Aorta (tissue), 5 donors: ENCODE measurements at places on chromosomes 7 and 10. TPM values are rescaled to one million over a fixed set of nuclear protein-coding genes. Genes with fewer than 3 reads are reported as not detected.

DNA sequence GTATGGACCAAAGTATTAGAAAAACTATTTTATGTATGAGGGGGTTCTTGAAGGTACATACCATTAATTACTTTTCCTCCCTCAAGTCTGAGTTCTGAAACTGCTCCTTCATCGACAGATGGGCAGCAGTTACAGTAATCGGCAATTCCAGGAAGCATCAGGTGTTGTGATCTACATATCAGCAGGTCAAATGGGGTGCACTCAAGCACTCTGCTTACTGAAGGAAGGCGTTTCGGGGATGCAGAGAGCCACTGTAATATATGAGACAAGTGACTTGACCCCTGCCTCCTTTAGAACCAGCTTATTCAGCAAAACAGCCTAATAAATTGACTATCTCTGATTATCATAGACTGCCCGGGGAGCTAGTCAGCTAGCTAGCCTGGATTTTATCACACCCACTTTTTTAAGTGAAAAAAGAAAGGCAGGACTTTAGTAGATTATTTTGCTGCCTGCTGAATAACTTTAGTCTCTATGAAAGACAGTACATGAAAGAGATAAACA, 4.2 kb downstream of the SMNDC1 start:
- no peak for DNase-seq

- DNase-seq: no peak
These were observed 91.4 kb upstream of the DIP2C start for GRCh38 chr10:780536-781524.

ELFN1 gene
- 4.8 TPM for total RNA-seq

- DNase-seq: peak; percentile 17
These were observed 86.9 kb downstream of the CARD11 start for GRCh38 chr7:2956526-2957368.

PTPRZ1 gene
- 2.2 TPM for total RNA-seq

- DNase-seq: no peak
These were observed 336.6 kb downstream of the HGF start for GRCh38 chr7:81433206-81433605.

DNA sequence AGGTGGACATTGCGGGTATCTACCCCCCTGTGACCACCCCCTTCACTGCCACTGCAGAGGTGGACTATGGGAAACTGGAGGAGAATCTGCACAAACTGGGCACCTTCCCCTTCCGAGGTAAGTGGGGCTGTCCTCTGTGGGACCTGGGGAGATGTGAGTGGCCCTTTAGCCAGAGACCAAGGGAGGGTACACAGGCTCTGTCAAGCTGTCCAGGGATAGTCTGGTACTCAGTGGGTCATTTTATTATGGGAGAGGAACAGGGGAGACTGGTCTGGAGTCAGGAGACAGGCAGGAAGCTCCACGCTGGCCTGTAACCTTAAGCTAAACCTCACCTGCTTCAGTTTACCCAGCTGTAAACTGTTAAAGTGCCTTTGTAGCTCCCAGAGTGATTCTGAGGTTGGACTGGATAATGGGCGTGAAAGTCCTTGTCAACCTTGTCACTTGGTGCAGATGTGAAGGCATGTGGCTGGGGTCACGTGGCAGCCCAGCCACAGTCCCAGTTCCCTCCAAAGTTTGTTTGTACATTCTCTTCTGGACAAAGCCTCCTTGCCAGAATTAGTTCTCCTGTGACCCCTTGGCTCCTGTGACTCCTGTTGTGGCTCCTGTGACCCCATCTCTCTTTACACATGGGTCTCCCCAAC, 729 bp downstream of the HOGA1 start:
- no peak for DNase-seq

GRCh38 chr10:109432281-109432680, 491.0 kb downstream of the XPNPEP1 start:
- DNase-seq: no peak

DNA sequence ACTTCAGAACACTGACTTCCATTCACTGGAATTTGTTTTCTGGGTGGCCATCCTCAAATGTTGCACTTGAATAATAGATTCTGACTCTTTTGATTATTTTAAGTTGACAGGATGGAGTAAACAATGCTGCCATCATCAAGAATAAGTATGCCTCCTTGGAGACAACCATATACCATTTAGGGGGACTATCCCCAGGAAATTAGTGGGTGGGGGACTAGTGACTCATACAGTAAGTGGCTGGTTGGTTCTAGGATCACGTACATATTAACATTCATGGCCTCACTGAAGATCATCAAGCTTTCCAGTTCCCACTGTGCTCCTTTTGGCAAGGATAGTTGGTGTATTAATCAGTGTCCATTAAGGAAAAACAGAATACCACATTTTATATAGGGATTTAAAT, 615.2 kb downstream of the CCSER2 start:
- no peak for DNase-seq

IGFBP3 gene
- total RNA-seq: 143 TPM

TSPAN13 gene
- 20.9 TPM for total RNA-seq

- DNase-seq: no peak
These were observed 213.0 kb upstream of the PLXNA4 start for GRCh38 chr7:132789281-132789680.

- no peak for DNase-seq
These were observed 5.7 kb upstream of the AP5Z1 start for GRCh38 chr7:4769761-4770160.

NPS gene
- total RNA-seq: not detected

DNA sequence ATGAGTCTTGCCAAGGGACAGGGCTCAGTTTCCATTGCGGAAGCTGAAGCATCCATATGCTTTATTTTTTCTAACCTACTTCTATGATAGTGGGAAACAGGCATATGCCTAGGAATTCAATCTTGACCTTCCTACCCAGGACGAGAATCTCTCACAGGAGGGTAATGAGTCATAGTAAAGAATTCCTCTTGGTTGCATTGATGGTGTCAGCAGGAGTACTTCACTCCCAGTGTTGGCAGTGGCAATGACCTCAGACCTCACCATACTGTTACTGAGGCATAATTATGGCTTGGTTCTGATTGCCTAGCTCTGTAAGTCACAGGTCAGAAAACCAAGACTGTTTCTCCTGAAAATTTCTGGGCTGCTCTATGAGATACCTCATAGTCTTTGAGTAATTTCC, 552.9 kb downstream of the ARL4A start:
- DNase-seq: no peak

GRCh38 chr10:13338390-13339110, 9.5 kb downstream of the SEPHS1 start:
- peak; percentile 28 for DNase-seq

GRCh38 chr10:122117475-122117874, 128.5 kb downstream of the TACC2 start:
- DNase-seq: no peak

DNA sequence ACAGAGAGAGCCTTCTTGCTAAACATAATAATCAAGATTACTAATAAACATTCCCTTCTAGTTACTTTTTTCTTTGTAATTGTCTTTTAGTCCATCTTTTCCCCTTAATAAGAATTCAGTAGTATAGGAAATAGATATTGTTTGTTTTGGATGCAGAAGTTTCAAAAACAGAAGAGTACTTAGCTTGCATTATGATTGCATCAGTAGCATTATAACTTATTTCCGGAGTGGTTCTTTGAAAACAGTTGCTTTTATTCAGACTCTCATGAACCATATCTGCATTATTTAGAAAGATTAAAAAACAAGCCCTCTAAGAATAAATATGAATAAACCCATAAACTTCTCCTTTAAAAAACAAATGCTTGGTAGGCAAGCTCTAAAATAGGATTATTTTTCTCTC, 34.0 kb upstream of the DKK1 start:
- no peak for DNase-seq

- no peak for DNase-seq
These were observed 365.3 kb upstream of the IGFBP3 start for GRCh38 chr7:46286356-46286755.

DNA sequence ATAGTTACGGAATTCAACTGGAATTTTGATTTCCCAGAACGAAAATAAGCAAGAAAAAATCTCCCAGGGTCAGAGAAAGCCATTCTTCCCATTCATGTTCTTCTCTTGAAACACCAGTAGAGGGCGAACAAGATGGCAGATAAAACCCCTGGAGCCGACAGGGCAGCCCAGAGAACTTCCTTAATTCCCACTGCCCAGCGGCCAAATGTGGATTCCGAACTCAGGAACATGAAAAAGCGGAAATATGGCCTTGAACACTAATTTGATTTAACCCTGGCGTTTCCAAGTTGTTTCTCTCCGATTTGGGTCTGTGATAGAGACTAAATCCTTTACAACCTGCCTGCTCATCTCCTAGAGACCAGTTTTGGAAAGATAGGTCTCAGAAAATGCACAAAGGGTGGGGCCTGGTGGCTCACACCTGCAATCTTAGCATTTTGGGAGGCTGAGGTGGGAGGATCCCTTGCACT, 100.7 kb upstream of the WAC start:
- peak; percentile 70 for DNase-seq

DNA sequence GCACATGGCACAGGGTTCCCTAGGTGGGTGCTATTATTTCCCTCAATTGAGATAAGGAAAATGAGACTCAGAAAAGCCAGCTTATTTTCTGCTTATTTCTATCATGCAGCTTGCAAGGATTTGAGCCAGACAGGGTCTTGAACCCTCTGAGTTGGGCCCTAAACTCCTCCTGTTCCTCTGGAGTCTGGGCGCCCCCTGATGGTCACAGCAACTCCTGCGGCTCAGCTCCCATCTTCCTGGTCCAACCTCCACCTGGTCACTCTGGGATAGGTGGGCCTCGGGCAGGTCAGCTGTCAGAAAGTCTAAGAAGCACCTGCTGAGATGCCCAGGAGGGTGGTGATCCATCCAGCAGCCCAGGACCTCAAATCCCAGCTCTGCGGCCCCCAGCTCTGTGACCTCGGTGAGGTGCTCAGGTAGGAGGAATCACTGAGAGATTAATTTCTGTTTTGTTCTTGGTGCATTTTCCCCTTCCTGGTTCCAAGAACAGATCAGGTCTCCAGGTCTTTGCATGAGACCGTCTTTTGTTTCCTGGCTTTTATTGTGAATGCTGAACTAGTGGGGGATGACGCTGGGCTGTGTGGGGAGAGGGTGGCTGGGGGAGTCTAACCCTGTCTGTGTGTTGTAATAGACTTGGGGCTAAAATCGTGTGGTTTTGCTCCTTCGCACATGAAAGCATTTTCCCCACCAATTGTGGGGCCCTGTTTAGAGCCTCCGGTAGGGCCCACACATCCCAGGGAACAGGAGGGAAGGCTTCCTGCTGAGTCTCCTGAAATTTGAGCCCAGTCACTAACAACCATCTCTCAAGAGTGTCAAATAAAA, 32.8 kb downstream of the TMEM130 start:
- DNase-seq: no peak

- DNase-seq: no peak
These were observed 123.7 kb upstream of the ADAM12 start for GRCh38 chr10:126511917-126512479.

DNA sequence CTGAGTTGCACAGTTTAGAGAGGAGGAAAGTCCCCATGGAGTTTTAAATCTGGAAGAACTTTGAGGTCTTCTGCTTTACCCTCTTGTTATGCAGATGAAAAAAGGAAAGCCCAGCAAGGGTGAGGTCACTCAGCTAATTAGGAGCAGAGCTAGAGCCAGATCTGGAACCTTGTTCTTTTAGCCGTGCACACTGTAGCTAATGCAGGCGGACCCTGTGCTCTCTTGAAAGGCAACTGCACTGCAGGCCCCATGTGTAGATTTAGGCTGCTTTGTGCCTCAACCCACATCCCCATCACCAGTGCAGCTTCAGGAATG, 63.4 kb downstream of the SYPL1 start:
- no peak for DNase-seq

DNA sequence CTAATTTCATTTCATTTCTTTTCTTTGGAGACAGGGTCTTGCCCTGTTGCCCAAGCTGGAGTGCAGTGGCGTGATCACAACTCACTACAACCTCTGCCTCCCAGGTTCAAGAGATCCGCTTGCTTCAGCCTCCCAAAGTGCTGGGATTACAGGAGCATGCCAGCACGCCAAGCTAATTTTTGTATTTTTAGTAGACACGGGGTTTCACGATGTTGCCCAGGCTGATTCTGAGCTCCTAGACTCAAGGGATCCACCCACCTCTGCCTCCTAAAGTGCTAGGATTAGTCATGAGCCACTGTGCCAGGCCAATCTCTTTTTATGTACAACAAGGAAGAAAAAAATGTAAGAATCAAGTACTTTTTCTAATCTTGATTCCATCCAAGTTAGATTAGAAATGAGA, 10.7 kb upstream of the KMT2E start:
- DNase-seq: peak; percentile 73

CDK1 gene
- 2.1 TPM for total RNA-seq

PPP1R17 gene
- total RNA-seq: not detected

SORCS1 gene
- total RNA-seq: 3.8 TPM

- no peak for DNase-seq
These were observed 141.2 kb upstream of the RNF32 start for GRCh38 chr7:156499247-156499881.

DNA sequence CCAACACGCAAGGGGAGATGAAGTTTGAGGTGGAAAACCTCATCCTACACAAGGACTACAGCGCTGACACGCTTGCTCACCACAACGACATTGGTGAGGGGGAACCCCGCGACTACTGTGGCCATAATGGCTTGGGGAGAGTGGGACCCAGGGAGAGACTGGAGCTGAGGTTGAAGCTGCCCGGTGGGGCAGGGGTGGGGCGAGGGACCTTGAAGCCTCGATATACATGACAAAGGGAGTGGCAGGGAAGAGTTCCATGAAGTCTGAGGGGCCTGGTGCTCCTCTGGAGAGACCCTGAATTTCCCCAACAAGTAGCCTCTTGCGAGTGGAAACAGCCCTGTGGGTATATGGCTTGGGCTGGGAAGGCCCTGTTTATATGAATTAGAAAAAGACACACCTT, 3.1 kb downstream of the PLAU start:
- no peak for DNase-seq
